ENCODE measurements at places on chromosomes 13 and 19.

- no peak for DNase-seq
Measured at GRCh38 chr13:74929436-74929835, 552.5 kb downstream of the TBC1D4 start.

GRCh38 chr13:98056839-98057410 is 86.0 kb upstream of the FARP1 start:
- DNase-seq = no peak

DNA sequence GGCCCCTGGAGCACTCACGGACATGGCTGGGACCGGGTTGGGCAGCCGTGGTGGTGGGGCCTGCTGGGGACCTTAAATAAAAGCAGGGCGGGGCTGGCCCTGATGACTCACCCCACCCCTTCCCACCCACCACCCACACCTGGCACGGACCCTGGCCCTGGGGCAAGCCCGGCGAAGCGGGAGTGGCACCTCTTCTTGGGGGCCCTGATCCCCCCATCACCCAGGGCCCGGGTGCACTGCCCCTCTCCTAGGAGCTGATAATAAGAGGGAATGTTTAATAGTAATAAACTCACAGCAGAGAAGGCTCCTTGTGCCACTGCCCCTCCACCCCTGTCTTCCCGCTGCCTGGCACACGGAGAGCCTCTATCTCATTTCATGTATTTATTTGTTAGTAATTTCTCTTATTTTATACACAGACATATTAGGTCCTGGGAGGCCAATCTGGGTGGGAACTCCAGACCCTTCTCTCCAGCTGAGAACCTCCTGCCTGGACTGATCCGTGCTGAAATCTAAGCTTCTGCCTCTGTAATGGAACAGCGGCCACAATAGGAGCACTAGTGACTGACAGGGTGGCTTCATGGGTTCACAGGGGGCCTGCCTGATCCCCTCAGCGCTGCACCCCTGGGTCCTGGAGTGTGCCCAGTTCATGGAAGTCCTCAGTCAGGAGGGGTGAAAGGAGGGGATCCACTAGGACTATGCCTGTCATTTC is at the start of gene LGALS7:
TSS of gene LGALS7 (minus strand) at position 49 of the 709 bp plus-strand sequence. CDS start at position 24, 25 bp downstream.
- DNase-seq = no peak

GRCh38 chr19:44891016-44891882 is at the start of gene TOMM40:
Gene TOMM40 (plus strand): TSS chr19:44891254. CDS start chr19:44891416, 162 bp downstream.
- DNase-seq = no peak

DNA sequence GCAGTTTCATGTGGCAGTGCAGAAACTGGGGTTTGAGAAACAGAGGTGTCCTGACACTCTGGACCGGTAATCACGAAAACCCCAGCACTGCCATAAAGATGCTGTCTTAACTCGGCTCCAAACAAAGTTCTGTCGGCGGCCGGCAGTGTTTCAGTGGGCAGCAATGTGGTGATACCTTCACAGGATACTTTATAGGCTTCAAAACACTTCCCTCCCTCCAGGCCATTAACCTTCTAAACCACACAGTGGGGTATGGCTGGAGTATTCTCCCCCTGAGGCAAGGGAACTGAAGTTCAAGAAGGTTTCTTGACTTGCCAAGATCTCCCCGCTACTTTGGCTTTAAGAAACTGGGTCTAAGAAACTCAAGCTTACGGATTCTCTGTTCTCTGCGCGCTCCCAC is 1.1 kb downstream of the RUBCNL start:
- DNase-seq = no peak

GRCh38 chr19:23415034-23415433 is 19.8 kb upstream of the ZNF91 start:
- no peak for DNase-seq

DNA sequence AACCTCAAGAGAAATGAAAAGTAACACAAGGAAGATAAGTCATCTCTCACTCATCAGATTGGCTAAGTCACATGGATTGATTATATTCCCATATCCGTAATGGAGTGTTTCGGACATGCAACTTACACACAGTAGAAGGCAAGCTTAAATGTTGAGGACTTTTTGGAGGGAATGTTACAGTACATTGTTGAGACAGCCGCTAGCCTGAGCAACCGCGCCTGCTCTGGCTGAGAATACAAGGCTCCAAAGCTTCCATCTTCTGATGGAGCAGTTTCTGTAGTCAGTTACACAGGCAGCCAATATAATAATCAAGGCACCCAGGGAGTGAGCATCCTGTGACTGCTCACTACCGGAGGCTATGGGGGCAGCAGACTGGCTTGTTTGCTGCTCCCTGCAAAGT is 1.0 kb upstream of the CRYL1 start:
- DNase-seq = no peak

- peak; percentile 42 for DNase-seq
Measured at GRCh38 chr13:35882722-35883497, 248.3 kb downstream of the DCLK1 start.

GRCh38 chr13:44540761-44541434 is 35.2 kb downstream of the TSC22D1 start:
- DNase-seq = no peak

DNA sequence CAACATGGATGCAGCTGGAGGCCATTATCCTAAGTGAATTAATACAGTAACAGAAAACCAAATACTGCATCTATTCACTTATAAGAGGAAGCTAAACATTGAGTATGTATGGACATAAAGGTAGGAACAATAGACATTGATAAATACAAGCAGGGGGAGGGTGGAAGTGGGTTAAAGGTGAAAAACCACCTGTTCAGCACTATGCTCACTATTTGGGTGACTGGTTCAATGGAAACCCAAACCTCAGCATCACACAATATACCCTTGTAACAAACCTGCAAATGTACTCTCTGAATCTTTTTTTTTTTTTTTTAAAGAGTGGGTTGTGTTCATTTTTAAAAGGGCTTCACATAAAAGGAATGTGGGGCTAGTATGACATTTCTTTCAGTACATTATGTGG is 26.9 kb upstream of the CPB2 start:
- no peak for DNase-seq

DNA sequence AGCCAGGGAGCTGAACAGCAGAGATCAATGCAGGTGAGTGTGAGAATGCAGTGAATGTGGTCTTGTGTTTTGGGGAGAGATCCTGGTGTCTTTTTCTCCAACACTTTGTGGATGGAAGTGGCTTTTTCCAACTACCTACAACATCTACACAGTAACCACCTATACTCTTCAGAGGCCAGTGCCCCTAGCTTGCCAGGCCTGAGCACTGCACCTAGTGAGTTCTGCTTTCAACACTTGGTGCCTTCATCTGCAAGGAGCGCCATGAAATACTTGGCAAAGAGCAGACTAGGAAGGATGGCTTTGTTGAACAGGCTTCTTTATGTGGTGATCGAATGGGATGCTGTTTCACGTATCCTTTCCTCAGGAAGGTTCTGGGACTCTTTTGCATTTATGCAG is 21.3 kb upstream of the HMGB1 start:
- no peak for DNase-seq

All from right renal pelvis (tissue), 4 donors.